ENCODE measurements at places on chromosomes 5 and 9.

GRCh38 chr5:80165452-80165851 lies 90.4 kb downstream of the SERINC5 start:
- no peak for DNase-seq

DNA sequence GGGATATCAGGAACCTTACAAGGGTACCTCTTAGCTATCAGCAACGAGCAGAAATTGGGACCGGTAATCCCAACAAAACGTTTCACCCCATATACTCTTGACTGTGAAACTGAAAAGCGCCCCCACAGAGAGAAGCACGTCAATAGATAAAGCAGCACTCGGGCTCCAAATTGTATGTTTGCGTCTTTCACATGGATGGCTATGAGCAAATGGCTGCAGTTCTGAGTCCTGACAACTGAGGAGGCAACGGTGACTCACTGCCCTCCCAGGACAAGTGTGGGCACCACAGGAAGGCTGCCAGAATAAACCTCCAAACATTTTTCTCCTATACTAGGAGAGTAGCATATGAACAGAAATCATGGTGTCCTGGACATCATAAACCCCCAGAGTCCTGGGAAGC lies 36.6 kb downstream of the SEMA4D start:
- no peak for DNase-seq

DNA sequence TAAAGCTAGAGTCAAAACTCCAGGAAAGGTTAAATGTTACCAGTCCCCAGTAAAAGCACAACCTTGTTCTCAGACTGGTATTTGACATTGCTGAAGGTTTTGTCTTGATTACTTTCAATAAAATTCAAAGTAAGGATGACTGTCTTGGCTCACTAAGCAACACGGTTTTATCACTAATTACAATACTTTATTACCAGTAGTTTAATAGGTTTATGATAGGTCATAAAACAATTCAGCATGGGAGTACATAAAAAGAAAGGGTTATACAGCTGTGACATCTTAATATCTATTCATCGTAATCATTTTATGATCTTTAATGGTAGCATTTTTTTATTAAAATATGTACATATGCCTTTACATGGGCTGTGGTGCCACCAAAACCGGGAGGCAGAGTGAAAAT lies 370.7 kb upstream of the IRX2 start:
- no peak for DNase-seq

DNA sequence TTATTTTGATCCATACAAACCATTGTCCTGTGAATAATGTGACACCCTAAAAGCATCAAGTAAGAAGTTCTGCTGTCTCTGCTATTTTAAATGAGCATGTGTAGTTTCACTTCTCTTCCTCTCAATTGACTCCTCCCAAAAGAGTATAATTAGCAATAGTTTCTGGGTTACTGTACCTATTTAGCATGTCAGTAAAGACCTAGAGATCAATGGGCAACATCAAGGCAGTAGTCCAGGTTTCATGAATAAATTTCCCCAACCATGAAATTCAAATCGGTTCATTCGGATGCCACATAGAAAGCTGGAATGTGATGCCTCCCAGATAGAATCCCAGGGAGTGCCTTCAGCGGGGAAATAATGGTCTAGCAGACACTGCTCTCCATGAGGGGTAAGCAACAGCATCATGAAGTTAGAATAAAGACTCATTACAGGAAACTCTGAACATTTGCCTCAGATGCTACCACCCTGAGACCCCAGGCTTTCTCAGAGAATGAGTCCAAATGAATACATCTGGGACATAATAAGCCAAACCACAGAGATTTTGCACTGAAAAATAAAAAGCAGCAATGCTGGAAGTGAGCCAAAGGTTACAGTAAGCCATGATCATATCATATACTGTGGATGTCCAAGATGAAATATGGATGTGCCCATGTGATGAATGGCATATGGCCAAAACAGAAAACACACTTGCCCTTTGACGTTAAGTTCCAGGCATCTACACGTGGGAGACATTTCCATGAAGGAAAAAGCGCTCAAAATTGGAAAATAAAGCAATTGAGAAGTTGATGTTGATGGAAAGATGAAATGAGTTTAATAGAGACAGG lies 1107.0 kb upstream of the SEMA6A start:
- DNase-seq = no peak

DNA sequence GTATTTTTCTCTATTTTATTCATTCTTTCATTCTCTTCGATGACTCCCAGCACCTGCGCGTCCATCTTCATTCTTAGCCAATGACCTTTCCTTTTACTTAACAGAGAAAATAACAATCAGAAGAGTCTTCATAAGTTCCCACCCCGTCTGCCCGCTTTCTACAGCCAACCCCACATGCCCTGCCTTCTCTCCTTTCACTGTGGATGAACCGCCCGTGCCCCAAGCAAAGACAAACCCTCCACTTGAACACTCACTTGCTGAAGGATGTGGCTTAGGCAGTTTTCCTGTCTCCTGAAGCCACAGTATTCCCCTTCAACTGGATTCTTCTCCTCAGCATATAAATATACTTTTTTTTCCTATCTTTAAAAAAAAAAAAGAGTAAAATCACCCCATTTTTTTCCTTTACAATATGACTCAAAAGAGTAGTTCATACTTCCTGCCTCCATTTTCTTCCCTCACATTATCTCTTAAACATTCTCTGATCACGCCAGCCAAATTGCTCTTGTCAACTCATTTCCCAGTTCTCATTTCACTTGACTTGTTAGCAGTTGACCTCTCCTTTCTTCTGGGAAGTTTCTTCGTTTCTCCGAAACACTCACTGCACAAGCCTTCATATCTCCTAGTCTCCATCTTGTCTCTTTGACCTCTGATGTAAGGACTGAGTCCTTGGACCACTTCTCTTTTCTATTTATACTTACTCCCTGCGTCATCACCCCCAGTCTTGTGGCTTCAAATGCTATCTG lies 11.1 kb downstream of the NIPSNAP3B start:
- no peak for DNase-seq

DNA sequence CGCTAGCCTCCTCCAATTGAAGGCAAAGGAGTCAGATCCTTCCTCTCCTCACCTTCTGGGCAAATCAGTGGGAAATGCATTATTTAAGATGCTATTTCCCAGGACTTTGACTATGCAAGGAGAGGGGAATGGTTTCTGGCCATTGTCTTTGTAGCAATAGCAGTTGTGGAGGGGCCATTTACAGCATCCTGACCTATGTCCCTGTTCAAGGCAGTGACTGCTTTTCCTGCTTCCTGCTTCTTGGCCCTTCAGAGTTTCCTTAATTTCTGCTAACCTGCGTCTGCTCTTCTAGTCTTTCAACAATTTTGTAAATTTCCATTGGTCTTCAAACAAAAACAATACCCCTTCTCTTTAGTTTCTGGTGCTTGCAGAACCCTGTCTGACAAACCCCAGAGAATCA lies 72.8 kb upstream of the PPARGC1B start:
- no peak for DNase-seq

GRCh38 chr5:163571744-163572143 lies 66.3 kb downstream of the MAT2B start:
- no peak for DNase-seq

- no peak for DNase-seq
Observed at GRCh38 chr5:139273322-139273571, 20.3 kb upstream of the MATR3 start.

- no peak for DNase-seq
Observed at GRCh38 chr5:132417010-132417439, 47.5 kb downstream of the SLC22A5 start.

GRCh38 chr5:60527072-60527471 lies 172.9 kb downstream of the DEPDC1B start:
- no peak for DNase-seq

DNA sequence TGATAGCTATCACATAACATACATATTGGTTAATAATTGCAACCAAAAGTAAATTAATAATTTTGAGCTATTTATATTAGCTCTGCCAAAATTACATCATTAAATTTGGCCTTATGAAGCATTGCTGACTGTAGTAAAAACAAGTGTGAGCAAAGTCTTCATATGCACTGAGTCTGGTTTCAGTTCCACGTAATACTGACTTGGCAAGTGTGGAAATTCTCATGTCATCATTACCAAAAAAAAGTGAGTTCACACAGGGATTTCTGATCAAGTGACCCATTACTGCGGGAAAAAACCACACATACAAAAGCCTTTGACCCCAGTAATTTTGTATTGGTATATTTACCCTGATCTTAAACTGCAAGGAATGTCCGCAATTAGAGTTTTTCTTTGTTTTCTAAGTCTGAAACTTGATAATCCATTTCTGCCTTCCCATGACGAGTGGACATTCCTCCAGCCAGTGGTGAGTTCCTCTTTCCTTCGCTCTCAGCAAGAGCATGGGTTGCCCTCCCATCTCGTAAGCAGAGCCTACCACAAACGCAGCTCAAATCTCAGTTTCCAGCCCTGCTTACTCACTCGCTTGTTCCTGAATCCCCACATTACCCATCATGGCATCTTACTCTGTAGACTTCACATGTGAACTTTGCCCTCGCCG lies 220.2 kb upstream of the DMRT1 start:
- DNase-seq = no peak

- DNase-seq = no peak
Observed at GRCh38 chr5:109452661-109453060, 42.9 kb upstream of the PJA2 start.

- no peak for DNase-seq
Observed at GRCh38 chr5:171426266-171426665, 6.8 kb downstream of the FGF18 start.

GRCh38 chr9:137545123-137545522 lies 5.1 kb downstream of the PNPLA7 start:
- DNase-seq = no peak

- no peak for DNase-seq
Observed at GRCh38 chr5:80919678-80920196, 40.4 kb upstream of the RASGRF2 start.

DNA sequence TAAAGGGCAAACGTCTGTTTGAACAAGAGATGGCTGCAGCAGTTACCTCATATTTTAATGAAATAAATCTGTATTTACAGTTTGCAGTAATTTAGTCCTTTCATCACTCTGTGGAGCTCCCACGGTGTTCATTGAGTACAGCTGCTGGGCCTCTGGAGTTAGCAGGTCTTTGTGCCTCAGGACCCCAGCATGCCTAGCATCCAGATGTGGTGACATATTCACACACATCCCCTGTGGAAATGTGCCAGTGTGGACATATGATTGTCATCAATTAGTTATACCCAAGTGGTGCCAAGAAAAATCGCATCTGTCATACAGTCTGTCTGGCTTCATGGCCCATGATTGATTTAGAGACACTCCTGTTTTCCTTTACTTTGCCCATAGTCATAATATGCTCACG lies 77.3 kb downstream of the NNT start:
- no peak for DNase-seq
